ENCODE measurements at places on chromosomes 3 and 15.

- no peak for DNase-seq
Measured at GRCh38 chr15:68584756-68585573, 6.2 kb downstream of the CORO2B start.

DNA sequence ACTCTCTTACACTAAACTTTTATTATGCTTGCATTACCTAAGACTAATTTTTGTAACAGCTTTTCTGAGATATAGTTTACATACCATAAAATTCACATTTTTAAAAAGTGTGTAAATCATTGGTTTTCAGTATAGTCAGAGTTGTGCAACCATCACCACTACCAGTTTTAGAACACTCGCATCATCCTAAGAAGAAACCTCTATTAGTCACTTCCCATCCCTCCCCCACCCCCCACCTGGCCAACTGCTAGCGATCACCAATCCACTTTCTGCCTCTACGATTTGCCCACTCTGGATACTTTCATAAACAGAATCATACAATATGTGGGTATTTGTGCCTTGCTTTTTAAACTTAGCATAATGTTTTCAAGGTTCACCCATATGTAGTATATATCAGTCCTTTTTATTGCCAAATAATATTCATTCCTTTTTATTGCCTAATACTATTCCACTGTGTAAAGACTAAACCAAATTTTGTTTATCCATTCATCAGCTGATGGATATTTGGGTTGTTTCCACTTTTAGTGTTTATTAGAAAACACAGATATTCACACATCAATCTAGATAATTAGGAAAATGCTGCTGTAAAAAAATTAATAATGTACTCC lies 23.0 kb downstream of the UBP1 start:
- DNase-seq, result no peak

- DNase-seq, result no peak
Measured at GRCh38 chr3:22536541-22536940, 666.6 kb upstream of the UBE2E2 start.

DNA sequence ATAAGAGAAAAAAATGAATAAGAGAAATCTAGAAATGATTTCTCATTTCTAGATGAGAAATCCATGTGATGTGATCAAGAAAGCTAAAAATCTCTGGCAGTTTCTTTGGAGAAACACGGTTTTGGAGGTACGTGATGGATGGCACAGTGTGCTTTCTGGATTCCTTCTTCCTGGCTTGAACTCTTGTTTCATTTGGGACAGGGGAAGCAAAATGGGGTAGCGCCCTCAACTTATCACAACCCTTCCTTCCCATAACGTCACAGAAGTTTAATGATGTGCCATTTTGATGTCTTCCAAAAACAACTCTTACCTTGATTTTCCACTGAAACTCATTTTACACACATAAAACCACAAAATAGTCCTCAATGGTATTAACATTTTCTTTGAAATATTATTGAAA lies 1037.3 kb downstream of the ROBO2 start:
- DNase-seq, result no peak

- no peak for DNase-seq
Measured at GRCh38 chr3:26291840-26292239, 330.7 kb upstream of the LRRC3B start.

GRCh38 chr15:44541282-44541958 lies 4.5 kb downstream of the EIF3J start:
- DNase-seq, result no peak

DNA sequence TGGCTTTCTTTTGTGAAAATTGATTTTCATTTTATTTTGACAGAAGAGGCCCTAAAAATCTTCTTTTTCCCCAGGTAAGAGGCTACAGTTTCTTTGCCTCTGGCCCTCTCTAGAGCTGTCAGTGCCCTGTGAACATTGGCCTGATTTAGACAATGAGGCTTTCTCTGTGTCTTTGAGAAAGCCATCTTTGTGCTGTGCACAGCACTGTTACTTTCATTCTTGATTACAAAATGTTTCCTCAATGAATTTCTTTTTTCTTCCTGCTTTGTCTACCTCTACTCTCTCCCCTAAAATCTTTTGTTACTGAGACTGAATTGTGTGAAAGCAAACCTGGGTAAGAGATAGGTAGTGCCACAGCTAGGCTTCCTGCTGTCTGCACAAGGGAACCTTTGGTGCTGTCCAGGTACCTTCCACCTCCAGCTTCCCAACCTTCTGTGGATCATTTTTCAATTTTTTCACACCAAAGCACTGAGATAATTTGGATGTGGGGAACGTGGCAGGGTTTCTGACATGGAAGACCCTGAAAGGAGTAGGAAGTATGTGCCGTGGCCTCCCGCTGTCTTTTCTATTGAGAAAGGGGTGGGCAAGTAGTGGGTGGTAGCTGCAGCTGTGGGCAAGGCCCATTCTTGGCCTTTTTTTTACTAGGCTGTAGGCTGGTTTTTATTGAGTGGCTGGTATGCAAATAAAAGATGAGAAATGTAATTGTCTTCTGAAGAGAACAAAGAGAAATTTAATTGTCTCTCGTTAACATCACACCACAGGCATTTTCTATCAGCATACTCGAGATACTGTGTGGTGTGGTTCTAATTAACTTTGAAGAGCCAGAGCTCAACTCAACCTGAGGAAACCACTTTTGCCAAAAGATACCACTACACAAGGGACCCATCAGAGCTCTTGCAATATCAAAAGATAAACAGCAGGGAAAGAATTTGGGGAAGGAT lies 21.0 kb downstream of the RAB8B start:
- no peak for DNase-seq

DNA sequence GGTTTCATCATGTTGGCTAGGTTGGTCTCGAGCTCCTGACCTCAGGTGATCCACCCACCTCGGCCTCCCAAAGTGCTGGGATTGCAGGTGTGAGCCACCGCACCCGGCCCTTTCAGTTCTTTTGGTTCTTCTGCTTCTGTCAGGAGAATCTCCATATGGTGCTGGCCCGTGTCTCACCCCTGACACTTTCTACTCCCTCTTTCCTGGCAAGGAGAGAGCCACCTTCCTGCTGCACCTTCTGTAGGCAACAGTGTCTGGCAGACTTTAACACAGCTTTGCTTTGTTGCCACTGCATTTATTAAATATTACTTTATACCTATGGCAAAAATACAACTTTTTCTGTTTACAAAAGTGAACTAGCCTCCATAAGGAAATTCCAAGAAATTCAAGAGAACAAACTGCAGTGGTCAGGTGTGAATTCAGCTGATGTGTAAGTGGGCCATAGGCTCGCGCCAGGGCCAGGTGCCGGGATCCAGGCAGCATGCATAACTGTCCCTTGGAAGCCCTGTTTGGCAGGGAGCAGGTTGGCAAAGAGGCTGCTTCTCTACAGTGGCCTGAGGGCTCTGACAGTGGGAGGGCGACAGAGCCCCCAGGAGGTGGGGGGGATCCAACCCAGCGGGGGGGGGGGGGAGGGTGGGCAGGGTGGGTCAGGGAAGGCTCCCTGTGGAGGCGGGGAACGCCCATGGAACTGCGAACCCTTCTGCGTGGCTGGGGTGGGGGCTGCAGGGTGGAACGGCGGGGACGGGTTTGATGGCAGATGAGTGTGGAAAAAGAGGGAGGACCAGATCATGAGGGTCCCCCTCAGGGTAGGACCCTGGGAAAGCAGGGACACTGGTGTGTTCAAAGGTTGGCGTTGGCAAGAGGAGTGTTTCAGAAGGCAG lies 21.1 kb downstream of the CTSH start:
- DNase-seq, result no peak

DNA sequence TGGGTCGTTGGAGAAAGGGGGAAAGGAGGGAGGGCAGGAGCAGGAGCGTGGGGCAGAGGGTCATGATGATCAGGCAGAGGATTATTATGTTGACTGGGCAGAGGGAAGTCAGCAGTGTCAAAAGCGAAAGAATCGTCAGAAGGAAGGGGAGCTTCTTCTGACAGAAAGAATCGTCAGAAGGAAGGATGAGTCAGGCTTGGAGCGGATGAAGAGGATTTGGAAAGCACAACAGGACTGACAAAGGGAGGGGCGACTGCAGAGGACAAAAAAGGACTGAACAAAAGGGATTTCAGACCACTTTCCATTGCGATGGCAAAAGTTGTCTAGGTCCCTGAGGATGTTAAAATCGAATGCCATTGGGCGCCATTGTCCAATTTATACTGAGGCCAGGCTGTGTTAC lies 1053.5 kb downstream of the SI start:
- DNase-seq, result no peak

DNA sequence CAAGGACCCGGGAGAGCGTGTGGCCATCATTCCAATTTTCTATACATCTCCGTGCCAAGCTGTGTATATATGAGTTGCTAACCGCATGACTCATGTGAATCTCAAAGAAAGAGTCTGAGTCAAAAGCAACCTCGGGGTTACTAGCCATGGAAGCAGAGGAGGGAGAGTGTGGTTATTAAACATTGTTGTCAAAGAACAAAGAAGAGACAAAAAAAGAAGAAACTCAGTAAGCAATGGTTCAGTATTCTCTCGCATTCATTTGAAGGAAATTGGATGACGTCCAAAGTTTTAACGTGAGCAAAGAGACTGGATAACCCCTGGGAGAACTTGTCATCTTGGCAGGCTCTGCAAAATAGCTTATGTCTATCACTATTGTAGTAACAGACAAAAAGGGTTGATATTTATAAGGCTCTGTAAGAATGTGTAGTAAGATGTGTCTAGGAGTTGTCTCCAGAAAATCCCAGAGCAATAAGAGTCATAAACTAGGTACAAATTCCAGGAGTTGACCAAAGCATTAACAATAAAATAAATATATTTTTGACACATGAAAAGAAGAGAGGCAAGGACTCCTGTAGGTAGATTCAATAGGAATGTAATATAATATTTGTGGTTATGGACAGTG lies 52.8 kb upstream of the GRM7 start:
- DNase-seq, result no peak

DNA sequence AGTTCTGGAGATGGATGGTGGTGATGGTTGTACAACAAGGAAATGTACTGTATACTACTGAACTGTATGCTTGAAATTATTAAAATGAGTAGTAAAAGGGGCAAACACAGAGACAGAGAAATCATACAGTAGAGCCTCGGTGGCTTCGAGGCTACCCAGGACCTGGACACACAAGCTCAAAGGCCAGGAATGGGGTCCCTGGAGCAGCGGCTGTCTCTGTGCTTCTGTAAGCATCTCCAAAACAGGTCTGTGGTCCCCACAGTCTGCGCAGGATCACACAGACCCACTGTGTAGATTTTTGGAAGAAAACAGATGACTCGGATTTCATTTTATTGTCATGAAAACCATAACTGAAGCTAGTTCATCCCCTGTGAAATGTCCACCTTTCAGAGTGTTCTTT lies 39.7 kb downstream of the PGPEP1L start:
- DNase-seq, result no peak

GRCh38 chr3:30852833-30853232 lies 41.6 kb downstream of the GADL1 start:
- no peak for DNase-seq

DNA sequence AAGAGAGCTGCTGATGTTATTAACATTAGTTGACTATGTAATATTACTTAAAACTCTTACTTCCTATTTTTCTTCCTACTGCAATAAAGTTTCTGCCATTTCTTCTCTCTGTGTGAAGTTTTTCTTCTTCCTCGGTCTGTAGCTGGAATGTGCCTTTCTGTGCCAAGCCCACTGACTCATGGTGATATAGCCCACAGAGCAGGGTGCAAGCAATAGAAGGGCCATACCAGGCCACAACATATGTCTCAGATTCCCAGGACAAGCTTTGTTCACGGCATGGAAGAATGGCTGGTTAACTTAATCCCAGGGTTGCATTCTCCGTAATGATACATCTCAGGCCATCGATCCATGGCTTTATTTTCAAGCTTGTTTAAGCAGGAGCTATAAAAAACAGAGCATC lies 815.3 kb downstream of the TUSC7 start:
- DNase-seq, result no peak

- no peak for DNase-seq
Measured at GRCh38 chr3:45944830-45945620, 1.8 kb downstream of the CXCR6 start.

DNA sequence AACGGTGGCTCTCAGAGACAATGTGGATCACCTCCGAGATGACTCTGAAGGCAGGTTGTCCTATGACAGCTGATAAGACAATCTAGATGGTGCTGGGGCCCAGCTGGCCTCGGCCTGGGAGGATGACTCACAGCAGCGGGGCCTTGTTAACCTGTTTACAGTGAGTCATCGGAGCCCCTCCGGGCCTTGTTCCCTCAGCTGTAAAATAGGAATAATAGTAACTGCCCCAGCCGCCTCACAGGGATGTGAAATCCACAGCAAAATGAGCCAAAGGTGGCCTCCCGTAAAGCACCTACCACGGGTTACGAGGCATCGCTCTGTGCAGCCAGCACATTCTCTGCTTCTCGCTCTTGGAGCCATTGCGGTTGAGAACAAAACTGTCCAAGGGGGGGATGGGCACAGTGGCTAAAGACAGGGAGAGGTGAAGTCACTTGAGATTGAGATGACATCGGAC lies 88.6 kb upstream of the RASGRF1 start:
- no peak for DNase-seq

DNA sequence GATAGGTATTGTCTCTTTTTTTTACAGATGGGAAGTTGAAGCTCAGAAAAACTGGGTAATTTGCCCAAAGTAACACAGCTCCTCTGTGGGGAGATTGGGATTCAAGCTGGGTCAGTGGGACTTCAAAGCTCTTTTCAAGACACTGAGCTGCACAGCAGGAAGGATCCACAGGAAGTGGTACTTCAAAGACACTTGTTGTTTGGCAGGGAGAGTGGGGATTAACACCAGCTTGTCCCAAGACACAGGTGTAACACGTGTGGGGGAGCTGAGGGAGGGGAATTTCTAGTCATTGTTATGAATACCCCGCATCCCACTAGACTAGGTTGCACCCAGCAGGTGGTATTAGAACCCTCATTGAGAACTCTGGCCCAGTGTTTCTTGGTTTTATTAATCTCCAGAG lies 116.0 kb downstream of the FOXB1 start:
- DNase-seq, result no peak

DNA sequence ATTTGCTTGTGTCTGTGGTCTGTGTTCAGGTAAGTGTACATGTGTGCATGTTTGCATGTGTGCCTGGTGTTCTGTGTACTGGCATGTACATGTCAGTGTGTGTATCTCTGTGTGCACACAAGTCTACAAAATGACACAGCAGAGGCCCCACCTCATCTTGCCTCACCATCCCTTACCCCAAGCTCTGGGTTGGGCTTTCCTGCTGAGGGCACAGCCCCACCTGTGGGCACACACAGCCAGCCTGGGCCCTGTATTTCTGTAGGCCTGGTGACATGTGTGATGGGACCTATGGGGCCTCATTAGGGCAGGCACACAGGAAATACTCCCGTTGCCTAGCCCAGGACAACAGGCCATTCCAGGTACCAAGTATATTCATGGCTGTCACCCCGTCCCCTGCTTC lies 13.5 kb downstream of the VIPR1 start:
- DNase-seq, result no peak

GRCh38 chr3:18725668-18726407 lies 300.7 kb upstream of the SATB1 start:
- no peak for DNase-seq
